Pericardium fibroblast (primary cell): ENCODE measurements at places on chromosomes 2 and 18. TPM values are rescaled to one million over a fixed set of nuclear protein-coding genes. Genes with fewer than 3 reads are reported as not detected.

Gene CIDEA
- total RNA-seq: not detected in 2 replicates

Gene KIF5C
- total RNA-seq: 0.34 TPM in 1 of 2 replicates, not detected in the other

Gene ABCG8
- total RNA-seq: not detected in 2 replicates

Gene ANKRD62
- not detected in 2 replicates for total RNA-seq

Gene TMEM127
- total RNA-seq: 30.1 and 32.6 TPM in 2 replicates

Gene REG1B
- not detected in 2 replicates for total RNA-seq

Gene GPR17
- not detected in 2 replicates for total RNA-seq

Gene CLEC4F
- total RNA-seq: not detected in 2 replicates

Gene MAL
- total RNA-seq: not detected in 2 replicates

Gene RELCH
- total RNA-seq: 19.2 and 39.9 TPM in 2 replicates

Gene CFAP53
- total RNA-seq: under 0.01 TPM in 1 of 2 replicates, not detected in the other

Gene VIT
- total RNA-seq: 1.2 and 3.4 TPM in 2 replicates

Gene SERPINB11
- not detected in 2 replicates for total RNA-seq

Gene CNTNAP5
- total RNA-seq: under 0.01 TPM in 1 of 2 replicates, not detected in the other

Gene SKA1
- 1.2 and 1.9 TPM in 2 replicates for total RNA-seq

Gene ARHGAP28
- total RNA-seq: 20.3 and 24.1 TPM in 2 replicates

Gene TRABD2A
- 0.51 and 5.8 TPM in 2 replicates for total RNA-seq

Gene TEX44
- total RNA-seq: not detected in 2 replicates

Gene NDUFS1
- 36.5 and 45.9 TPM in 2 replicates for total RNA-seq

Gene SPOPL
- 5.9 and 16.8 TPM in 2 replicates for total RNA-seq

Gene SLC23A3
- 0.09 and 0.12 TPM in 2 replicates for total RNA-seq

Gene AGBL5
- total RNA-seq: 11.9 and 16.3 TPM in 2 replicates

Gene RNF152
- total RNA-seq: 1.4 and 3.3 TPM in 2 replicates

Gene CHRND
- 0.26 TPM in 1 of 2 replicates, not detected in the other for total RNA-seq

Gene CD8B2
- total RNA-seq: not detected in 2 replicates

Gene ALKAL2
- 0.09 and 1.3 TPM in 2 replicates for total RNA-seq

Gene SERPINB8
- 3.3 and 4.3 TPM in 2 replicates for total RNA-seq

Gene RAX
- total RNA-seq: not detected in 2 replicates

Gene KRTCAP3
- 5.2 TPM in 1 of 2 replicates, not detected in the other for total RNA-seq

Gene GRB14
- total RNA-seq: 1.4 and 2.3 TPM in 2 replicates

Gene TMEM37
- 2.0 and 7.6 TPM in 2 replicates for total RNA-seq

Gene SULT1C4
- total RNA-seq: not detected in 2 replicates
